ENCODE measurements at places on chromosomes 5 and 9.

GRCh38 chr9:82810915-82811314 lies 252.0 kb downstream of the RASEF start:
- DNase-seq = no peak

DNA sequence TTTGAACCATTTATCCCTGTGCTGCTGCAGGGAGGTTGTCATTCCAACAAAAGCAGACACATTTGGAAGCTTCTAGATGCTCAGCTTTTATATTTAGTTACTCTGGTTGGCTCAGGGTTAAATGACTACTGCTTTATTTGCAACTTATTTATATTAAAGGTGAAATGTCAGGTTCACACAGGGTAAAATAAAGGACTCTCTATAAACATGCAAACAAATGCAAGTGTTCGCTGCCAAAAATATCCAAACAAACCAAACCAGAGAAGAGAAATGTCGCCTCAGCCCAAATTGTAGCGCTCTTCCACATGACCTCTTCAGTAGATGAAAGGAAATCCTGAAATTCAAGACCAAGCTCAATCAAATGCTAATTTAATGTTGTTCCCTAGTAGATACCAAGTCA lies 57.0 kb upstream of the LIFR start:
- no peak for DNase-seq

- DNase-seq = no peak
Observed at GRCh38 chr5:96332535-96333366, 100.3 kb downstream of the PCSK1 start.

DNA sequence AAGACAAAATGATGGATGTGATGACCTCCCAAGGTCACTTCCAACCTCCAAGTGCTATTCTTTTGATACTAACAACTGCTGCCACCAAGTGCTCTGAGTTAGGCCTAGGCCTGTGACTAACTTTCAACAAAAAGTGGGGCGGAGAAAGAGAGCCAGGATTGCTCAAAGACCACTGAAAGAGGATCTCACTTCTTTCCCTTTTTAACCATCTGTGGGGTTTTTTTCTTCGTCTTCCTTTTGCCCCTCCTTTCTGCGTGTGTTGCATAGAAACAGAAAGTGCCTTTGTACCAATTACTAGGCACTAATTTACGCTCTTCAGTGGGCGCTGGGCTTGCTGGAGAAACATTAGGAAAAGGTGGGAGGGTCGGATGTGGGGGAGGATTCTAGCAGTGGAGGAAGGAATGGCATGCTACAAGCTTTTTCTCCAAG lies 8.0 kb downstream of the KLF9 start:
- DNase-seq = peak; percentile 32

DNA sequence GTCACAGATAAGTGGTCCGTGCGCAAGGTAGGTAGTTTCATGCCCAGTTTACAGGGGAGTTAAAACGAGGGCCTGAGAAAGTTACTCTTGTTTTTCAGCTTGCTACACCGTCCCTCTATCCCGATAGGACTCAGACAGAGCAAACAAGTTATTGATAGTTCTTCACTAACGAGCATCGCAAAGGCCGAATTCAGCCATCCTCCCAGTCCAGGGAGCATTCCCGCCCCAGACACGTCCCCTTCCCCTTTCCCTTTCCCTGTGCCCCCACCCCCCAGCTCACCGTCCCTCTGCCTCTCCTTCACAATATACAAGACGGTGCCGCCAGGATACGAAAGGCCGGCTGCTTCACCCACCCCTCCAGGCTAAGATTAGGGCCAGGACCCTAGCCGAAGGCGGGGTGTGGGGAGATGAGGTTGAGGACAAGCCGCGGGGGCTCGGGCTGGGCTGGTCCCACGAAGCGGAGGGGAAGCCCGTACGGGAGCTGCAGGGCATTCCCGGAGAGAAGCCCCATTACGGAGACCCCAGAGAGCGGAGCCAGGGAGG lies 599 bp downstream of the KIAA1191 start:
- DNase-seq = no peak

- DNase-seq = no peak
Observed at GRCh38 chr9:132486706-132487350, 76.8 kb downstream of the CFAP77 start.

DNA sequence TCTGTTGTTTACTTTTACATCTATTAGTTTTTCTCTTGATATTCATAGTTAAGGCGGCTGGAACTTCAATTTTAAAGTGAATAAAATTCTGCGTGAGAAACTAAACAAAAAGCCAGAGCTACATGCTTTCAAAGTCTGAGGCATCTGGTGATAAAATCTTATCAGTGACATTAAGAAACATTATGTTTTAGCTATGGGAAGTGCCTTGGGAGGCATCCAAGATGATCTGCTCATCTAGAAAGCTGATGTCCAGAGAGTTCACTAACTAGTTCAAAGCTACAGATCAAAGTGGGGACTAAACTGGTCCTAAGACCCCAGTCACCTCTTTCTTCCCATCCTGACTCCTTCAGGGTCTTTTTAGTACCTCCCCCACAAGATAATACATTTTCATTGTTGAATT lies 37.2 kb downstream of the MRPS27 start:
- no peak for DNase-seq

- no peak for DNase-seq
Observed at GRCh38 chr9:4725706-4726442, 15.1 kb downstream of the AK3 start.

DNA sequence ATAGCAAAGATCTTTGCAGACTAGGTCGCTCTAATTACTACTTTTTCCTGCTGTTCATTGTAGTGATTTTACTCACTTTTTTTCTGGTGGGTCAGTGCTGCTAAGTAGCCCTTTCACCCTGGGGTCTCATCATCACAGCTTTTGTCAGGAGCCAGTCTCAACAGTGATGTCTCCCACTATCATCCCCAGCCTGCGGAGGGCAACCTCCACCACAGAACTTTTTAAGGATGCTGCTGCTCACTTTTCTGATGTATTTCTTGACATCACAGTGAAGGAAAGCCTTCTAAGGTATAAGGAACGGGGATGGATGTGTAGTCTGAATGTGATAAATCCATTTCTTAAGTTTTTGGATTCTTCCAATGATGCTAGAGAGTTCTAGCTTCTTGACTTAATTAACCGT lies 242.5 kb upstream of the RIOK2 start:
- no peak for DNase-seq

GRCh38 chr5:6404129-6404528 lies 25.8 kb upstream of the MED10 start:
- DNase-seq = no peak

DNA sequence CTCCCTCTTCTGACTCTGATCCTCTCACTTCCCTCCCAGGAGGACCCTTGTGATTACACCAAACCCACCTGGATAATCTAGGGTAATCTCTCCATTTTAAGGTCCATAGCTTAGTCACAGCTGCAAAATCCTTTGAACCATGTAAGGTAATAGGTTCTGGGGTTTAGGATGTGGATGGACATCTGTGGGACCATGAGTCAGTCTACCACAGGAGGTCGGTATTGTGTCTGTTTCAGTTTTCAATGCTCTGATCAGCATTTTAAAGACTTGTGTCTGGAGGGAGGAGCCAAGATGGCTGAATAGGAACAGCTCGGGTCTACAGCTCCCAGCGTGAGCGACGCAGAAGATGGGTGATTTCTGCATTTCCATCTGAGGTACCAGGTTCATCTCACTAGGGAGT lies 112.6 kb downstream of the CAVIN4 start:
- no peak for DNase-seq

GRCh38 chr5:106649031-106649430 lies 1021.7 kb downstream of the EFNA5 start:
- no peak for DNase-seq

DNA sequence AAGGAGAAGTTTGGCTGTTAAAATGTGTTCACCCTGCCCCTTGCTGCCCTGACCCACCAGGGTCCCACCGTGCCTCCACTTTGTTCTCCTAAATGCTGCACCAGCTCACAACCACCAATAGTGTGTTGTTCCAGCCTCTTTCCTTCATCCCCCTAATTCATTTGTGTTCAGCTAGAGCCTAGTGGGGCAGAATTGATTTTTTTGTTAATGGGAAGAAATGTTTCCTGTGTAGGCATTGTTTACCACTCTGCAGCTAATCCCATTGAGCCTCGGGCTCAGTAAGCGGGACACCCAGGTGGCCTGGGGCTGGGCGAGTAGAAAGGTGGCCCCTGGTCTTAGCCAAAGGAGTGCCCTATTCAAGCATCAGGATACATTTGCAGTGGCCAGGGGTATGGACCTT lies 127.6 kb downstream of the MVB12B start:
- no peak for DNase-seq

- DNase-seq = no peak
Observed at GRCh38 chr5:59299006-59299405, 594.5 kb downstream of the PDE4D start.

GRCh38 chr5:1056611-1057484 lies 48.2 kb downstream of the NKD2 start:
- DNase-seq = no peak

DNA sequence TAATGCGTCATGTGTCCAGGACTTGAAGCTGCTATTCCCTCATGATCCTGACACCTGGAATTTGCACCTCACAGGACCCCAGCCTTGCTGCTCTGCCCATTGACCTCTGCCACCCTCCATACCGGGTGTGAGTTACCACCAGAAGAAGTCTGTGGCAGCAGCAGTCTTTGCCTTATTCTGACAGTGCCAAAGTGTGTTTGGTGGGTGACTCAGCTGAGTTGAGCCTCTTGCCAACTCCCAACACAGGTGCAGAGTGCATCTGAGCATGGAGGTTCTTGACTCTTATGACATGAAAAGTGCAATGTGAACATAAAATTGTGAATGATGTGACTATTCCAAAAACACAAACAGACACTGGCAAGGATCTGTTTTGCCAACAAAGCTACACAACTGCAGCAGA lies 1166.5 kb upstream of the CDH18 start:
- no peak for DNase-seq

DNA sequence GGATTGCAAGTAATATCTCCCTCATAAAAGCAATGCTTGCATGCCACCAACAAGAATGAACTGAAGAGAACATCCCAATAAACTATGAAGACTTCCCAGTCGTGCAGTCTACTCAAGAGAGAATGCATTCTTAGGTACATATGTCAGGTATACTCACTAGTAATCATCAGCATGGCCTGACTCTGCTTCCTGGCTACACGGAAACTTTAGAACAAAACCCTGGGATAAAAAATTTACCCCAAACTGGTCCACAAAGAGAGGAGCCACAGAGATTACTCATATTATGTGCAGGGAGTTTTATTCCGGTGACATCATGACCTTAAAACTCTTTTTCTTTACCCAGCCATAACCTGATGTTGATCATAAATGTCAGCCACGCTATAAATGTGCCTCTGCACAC lies 57.5 kb upstream of the PAPPA start:
- DNase-seq = no peak

GRCh38 chr5:76503929-76504328 lies 100.8 kb downstream of the IQGAP2 start:
- DNase-seq = no peak

DNA sequence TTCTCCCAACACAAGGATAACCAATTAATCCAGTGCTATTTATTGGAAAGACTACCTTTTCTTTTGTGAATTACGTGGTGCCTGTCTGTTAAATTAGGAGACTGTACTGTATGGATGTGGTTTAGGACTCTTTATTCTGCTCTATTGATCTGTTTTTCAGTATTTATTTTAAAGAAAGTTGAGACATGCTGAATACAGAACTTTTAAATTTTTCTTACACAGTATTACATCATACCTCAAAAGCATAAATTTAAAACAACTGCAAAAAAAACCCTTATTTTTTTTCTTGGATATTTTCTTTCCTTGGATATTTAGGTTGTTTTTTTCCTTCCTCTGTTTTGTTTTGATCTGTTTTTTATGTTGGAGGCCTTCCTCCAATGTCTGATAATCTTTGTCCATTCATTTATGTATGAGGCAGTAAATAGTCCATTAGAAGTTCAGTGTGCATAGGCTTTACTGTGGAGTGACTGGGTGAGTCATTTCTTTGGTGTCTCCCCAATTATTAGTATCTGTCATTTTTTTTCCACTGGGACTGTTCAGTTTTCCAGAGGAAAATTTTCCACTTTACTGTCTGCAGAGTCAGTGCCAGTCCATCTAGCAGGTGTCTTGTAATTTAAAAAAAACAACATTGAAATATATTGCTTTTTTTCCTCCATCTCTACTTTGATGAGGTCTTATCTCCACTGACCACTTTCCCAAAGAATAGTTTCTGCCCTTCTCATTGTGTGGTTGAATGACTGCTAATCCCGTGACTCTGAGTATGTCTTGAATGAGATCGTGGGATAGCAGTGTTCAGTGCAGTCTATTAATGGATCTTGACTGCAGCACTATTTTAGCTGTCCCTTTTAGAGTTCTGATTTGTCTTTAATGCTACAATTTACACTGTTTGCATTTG lies 15.2 kb downstream of the CYSTM1 start:
- no peak for DNase-seq

GRCh38 chr5:172178301-172178987 lies 9.6 kb downstream of the STK10 start:
- no peak for DNase-seq

GRCh38 chr5:87844449-87844848 lies 424.2 kb downstream of the TMEM161B start:
- no peak for DNase-seq

DNA sequence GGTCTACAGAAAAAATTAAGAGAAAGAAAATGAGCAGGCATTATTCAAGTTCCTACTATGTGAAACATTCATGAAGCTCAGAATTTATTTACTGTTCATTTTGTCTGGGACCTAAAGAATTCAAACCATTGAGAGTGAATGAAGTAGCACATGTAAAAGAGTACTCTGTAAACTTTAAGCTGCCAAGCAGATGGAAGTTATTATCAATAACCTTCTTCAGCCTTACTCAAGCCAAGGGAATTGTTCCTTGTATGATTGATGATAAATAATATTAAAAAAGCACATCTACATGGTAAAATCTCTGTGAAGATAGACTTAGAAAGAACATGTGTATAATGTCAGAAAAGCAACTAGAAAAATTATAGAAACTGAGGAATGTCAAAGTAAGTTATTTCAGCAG lies 17.8 kb upstream of the GLIS3 start:
- no peak for DNase-seq
